Dermis blood vessel endothelial cell (primary cell): ENCODE measurements at places on chromosomes 3 and 15. TPM values are rescaled to one million over a fixed set of nuclear protein-coding genes. Genes with fewer than 3 reads are reported as not detected.

DNA sequence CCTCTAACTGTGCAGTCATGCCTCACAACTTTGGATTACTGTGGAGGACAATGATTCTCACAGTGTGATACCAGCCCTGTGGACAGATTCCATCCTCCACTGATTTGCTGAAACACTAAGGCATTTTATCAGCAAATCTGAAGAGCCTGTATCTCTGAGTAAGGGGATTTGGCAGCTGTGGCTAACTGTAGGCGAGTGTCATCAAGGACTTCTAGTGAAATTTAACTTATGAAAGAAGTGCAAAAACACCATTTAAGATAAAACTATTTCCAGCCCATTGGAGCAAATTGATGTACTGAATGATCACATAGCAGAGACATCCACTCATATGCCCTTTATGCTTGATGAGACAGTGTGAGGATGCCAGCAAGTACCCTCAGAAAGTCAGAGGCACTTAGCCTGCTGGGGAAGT, 13.9 kb upstream of the TMPRSS7 start:
- no peak for DNase-seq

DNA sequence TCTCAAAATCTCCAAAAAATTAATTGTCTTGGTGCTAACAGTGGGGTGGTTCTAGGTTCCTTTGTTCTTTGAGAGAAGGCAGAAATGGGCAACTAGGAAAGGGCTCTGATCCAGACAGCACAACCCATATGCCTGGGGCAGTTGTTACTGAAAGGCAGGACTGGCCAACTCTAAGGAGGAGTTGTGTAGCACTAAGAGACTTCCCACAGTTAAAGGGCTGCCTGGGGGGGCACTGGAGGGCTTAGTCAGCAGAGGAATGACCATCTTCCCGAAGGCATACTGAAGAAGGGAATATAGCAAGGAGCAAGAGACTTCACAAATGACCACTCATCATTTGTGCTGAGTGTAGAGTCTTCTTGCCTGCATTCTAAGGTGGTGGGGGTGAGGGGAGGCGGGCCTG, 15.8 kb downstream of the ILDR1 start:
- DNase-seq, result no peak

DNA sequence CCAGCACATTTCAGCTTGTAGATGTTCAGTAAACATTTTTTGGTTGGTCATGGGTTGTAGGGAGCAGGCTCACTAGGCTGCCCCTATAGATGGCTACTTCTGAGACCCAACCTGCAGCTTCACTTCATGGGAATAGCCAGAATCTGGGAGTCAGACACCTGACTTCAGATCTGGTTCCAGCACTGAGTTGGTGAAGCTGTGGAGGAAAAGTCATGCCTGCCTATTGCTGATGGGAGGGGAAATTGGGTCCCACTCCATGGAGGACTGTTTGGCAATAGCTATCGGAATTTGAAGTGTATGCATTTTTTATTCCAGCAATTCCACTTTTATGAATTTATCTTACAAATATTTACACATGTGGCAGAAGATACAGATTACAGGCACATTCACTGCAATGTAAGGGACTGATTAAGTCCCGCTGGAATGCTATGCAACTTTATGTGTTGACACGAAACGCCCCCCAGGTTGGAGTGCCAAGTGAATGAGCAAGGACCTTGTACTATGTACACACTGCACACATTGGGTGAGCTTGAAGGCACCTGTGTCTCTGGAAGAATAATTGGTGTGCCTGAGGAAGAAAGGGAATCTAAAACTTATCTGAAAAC, 7.8 kb upstream of the CCR1 start:
- no peak for DNase-seq

GRCh38 chr3:111961461-111962164, 17.2 kb upstream of the ABHD10 start:
- no peak for DNase-seq

DNA sequence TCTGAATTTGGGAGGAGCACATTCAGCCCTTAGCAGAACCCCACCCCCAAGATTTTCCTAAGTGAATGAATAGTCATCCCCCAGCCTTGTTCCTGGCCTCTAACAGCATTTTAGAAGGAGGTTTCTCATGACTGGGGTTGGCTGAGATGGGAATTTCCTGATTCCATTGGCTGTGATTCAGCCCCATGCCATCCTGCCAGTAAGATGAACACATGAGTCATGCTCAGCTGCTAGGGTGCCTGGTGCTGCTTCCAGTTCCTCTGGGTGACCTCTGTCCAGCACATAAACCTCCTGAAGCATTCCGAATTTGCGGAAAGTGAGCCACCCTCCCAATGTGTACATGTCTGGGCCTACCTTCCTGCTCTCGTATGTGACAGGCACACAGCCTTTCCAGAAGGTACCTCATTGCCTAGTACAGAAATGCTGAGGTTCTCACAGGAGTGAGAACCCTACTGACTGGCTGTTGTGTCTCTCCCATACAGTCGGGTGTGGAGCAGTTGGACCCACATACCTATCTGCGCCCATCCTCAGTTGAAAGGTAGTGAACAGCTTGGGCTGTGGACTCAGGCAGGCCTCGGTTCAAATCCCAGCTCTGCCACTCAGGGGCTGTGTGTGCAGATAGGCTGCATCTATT, 91.7 kb downstream of the APBA2 start:
- peak; percentile 92 for DNase-seq

GRCh38 chr3:16373341-16373946, 108.4 kb downstream of the OXNAD1 start:
- DNase-seq, result no peak

DNA sequence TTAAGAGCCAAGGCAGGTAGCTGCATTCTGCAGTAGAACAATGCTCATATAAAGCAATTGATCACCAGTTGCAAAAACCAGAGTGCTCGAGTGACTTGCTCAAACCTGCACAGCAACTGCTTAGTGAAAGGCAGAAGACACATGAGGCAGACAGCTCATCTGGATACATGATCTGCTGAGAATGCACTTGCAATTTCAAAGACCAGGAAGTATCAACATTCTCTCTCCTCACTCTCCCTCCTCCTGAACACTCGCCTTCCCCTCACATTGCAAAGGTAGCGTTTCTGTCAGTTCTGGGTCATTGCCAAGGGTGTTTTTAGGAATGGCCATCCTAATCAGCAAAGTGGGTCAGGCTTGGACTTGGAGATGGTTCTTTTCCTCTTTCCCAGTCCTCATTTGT, 61.0 kb downstream of the BFSP2 start:
- DNase-seq, result no peak

GRCh38 chr3:131439084-131439483, 57.5 kb downstream of the NUDT16 start:
- DNase-seq, result no peak

- DNase-seq, result peak; percentile 83
Measured at GRCh38 chr15:89647191-89647851, 7.9 kb downstream of the KIF7 start.

GRCh38 chr3:101762041-101762646, 16.9 kb upstream of the NXPE3 start:
- DNase-seq, result peak; percentile 50

GRCh38 chr3:122101646-122102045, 46.5 kb downstream of the CD86 start:
- DNase-seq, result peak; percentile 70

The CASR gene
- total RNA-seq, result not detected in 2 replicates

The KBTBD13 gene
- total RNA-seq, result not detected in 2 replicates

The ANKRD34C gene
- not detected in 2 replicates for total RNA-seq

The FAM81A gene
- 0.47 TPM in 1 of 2 replicates, not detected in the other for total RNA-seq

The EPHA3 gene
- total RNA-seq, result 0.14 TPM in 1 of 2 replicates, not detected in the other
